ENCODE measurements at places on chromosomes 11 and 22.

DNA sequence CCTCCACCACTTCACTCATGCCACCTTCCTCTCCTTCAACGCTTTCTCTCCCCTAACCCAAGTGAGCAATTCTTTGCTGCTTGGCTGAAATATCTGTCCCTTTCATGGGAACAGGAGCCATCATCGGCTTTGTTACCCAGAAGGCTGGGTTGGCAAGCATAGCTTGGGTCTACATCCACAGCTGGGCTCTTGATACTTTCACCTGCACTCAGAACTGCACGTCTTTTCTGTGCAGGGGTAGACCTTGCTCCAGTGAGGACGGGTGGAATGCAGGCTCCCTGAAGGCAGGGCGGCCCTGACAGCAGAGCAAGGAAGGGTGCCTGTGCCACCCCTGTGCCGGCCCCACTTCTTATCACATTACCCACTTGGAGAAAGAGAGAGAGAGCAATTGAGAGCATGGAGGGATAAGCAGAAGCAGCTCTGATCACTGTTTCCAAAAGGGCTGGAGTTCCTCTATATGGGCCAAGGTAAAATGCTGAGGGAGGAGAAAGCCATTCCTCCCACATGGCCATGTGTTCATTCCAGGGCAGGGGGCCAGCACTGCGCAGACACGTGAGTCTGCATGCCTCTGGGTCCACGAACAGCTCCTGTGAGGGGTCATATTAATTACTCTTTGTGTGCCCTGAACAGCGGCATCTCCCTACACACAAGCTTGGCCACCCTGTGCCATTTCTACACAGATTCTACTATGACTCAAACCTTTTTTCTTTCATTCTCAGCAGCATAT is 181.8 kb downstream of the BUD13 start:
- DNase-seq = no peak

- no peak for DNase-seq
Observed at GRCh38 chr22:38203090-38203810, 1.5 kb downstream of the MAFF start.

GRCh38 chr22:28923826-28924732 is 40.7 kb downstream of the ZNRF3 start:
- DNase-seq = no peak

- no peak for DNase-seq
Observed at GRCh38 chr11:120241277-120241676, 1.3 kb downstream of the POU2F3 start.

DNA sequence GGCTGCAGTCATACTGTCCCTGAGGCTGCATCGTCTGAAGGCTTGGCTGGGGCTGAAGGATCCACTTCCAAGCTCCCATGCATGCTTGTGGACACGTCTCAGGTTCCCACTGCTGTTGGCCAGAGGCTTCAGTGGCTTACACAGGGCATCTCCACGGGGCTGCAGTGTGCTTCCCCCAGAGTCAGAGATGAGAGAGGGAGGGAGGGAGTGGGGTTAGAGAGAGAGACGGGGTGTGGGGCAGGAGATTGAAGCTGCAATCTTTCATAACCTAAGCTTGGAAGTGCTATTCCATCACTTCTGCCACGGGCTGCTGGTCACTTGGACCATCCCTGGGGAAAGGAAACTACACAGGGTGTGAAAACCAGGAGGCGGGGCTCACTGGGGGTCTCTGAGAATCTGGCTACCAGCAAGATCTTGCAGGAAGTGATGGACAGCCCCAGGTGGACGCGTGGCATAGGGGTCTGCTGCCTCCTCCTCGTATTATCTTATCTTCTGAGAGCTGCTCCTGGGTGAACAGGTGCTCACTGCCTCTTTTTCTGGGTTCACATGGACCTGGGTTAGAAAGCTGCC is 63.0 kb upstream of the MYEOV start:
- DNase-seq = no peak

DNA sequence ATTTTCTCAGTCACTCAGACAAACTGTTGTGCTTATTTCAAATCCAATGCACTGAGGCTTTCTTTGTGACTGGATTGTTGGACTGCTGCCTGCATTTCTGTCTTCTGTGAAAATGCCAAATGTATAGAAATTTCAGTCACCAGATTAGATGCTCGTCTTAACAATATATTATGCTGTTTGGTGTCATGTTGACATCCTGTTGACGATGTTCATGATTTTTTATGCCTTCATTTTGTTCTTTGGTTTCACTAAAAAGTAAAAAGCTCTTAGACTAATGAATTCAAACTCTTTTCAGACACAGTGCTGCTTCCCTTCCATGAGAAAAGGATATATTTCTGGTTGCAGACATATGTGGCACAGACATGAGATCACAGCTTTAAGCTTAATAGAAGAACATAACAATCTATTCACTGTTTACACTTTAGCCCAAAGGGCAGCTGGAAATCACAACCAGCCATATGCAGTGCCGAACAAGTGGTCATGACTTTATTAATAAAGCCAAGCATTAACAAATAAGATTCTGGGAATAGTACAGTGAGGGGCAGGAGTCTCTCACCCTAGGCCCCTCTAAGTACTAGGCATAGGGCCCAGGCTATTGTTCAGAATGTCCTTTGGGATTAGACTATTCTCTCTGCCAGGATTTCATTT is 9.4 kb upstream of the SOX6 start:
- DNase-seq = no peak

- no peak for DNase-seq
Observed at GRCh38 chr22:27474112-27474571, 327.4 kb downstream of the MN1 start.

GRCh38 chr11:70894566-70895365 is 357.6 kb downstream of the SHANK2 start:
- no peak for DNase-seq

DNA sequence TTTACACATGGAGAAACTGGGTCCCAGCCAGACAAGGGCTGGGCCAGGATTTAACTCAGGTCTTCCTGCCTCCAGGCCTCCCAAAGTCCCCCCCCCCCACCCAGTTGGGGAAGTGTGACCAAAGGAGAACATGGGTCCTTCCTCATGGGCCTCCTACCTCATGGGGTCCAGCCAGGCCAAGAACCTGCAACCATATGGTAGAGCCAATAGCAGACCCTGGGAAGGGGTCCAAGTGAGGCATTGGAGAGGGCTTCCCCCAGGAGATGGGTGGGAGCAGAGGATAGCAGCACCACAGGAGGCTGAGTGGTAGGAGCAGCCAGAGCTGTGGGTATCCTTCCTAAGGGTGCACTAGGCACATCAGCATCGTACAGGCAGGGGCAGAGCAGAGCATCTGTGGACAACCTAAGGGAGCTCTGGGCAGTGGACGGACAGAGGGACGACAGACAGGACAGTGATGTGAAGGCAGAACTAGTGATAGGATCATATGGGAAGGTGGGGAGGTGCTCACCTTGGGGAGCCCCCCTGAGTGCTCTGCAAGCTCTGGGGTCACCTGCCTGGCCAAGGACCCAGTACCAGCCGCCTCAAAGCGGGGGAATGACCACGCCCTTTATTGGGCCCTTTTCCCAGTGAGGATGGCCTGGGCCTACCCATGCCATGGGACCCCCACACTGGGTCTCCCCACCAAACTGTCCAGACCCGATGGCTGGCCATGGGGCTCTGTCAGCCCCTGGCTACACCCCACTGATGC is 4.5 kb downstream of the ARVCF start:
- no peak for DNase-seq

- DNase-seq = no peak
Observed at GRCh38 chr11:12803086-12803826, 129.0 kb downstream of the TEAD1 start.

DNA sequence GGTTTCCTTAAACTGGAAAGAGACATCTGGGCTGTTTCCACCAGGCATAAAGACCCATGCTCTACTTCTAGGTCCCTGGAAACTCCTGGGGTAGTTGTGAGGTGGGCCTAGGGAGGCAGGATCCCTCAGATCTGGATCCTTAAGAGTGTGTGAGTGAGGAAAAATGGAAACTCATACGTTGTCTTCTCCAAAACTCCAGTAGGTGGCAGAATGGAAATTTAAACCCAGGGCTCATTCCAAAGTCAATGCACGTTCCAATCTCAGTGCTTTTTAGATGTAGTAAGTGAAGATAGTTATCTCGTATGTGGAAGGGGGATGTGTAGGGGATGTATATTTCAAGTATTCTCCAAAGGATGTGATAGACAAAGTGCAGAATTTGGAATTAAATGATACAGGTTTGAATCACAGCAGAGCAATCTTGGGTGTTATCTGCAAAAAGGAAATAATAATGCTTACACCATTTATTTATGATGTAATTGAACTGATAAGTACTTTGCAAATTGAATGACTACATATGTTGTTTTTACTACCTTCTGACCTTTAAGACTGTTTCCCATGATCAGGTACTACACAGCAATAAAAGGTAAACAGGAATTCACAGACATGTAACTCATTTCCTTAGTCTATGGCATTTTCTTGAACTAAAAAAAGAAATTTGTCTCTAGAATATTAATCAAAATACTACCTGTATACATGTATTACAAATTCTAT is 13.1 kb upstream of the MMP1 start:
- no peak for DNase-seq

- no peak for DNase-seq
Observed at GRCh38 chr11:86388198-86388597, 13.5 kb downstream of the CCDC81 start.

DNA sequence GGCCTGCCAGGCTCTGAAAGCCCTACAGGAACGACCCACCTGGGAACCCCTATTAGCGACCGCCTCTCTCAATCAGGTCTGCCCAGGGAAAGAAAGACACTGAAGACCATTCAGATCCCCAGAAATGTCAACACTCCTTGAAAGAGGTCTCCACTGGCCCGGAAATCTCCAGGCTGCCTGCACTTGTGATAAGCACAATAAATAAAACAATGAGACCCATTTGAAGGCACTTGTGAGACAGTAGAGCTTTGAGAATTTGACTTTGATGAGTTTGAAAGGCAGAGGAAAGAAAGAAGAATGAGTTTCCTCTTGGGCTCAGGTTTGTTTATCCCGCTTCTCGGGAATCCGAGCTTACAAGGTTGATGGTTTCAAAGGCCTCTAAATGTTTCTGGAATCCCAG is 416.3 kb downstream of the BUD13 start:
- no peak for DNase-seq

DNA sequence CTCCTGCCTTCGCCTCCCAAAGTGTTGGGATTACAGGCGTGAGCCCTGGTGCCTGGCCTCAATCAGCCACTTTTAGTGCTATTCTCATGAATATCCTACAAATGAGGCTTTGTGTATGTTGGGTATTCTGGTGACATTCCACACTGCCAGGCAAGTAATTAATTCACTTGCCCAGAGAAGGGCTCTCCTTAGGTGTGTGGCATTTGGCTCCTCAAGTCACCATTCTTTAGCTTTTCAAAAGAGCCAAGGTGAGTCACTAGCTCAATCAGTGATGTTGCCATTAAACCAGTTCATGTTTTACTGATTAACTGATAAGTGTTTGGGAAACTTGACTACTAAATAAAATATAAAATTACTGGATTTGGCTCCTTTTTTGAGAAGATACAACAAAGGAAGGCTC is 52.2 kb downstream of the SLC25A17 start:
- DNase-seq = no peak

GRCh38 chr11:66723693-66724092 is 5.3 kb downstream of the SPTBN2 start:
- no peak for DNase-seq

GRCh38 chr11:14029440-14029839 is 66.9 kb downstream of the SPON1 start:
- no peak for DNase-seq

GRCh38 chr22:37173709-37174108 is 14.3 kb downstream of the C1QTNF6 start:
- no peak for DNase-seq

GRCh38 chr11:120898568-120898967 is 125.3 kb upstream of the TBCEL start:
- no peak for DNase-seq

DNA sequence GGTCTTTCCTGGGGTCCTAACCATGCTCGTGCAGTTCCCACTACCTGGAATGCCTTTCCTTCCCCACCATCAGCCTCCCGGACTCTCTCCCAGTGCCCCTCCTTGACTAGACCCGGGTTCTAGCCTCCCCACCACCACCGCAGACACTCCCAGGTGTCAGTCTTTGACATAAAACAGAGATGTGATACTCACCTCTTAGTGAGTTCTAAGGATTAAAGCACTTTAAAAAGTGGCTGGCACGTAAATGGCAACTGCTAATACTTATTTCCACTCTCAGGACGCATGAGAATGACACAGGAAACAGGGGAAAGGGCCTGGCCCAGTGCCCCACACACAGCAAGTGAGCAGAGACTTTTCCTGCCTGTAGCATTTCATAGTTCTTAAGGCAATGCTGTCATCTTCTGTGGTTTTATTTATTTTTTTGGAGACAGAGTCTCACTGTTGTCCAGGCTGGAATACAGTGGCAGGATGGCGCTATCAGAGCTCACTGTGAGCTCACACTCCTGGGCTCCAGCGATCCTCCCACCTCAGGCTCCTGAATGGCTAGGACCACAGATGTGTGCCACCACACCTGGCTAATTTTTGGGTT is 1.9 kb upstream of the SLC25A45 start:
- DNase-seq = no peak

DNA sequence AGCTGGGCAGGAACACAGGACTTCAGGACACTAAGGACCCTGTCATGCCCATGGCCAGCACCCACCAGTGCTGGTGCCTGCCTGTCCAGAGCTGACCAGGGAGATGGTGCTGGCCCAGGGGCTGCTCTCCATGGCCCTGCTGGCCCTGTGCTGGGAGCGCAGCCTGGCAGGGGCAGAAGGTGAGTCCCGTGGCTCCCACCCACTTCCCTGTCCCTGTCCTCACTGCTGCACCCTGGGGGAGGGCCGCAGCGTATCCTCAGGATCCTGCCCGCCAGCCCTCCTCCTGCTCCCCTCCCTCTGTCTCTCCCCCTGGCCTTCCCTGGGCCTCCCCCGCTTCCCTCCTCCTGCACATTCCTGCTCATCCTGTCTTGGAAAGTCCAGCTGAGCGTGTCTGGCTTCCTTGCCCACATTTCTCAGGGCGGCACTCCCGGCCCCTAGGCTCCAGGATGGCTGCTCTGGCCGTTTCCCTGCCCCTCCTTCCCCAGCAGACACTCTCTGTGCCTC is 8.7 kb downstream of the CSF2RB start:
- DNase-seq = no peak

- no peak for DNase-seq
Observed at GRCh38 chr22:39361496-39361895, 11.7 kb downstream of the SYNGR1 start.

DNA sequence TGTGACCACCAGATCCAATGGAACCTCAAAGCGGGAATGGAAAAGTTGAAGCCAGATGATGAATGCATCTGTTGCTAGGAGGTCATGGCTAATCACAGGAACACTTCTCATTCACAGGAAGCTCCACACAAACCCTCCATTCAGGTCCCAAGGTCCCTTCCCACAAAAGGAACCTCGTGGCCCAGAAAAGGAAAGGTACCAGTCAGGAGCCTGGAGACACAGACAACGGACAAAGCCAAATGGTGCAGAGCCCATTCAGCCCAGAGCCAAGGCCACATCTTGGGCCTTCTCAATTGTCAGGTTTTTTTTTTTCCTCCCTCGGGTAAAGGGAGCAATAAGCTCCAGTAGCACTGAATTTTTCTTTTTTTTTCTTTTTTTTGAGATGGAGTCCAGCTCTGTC is 87.0 kb downstream of the FAM168A start:
- no peak for DNase-seq

DNA sequence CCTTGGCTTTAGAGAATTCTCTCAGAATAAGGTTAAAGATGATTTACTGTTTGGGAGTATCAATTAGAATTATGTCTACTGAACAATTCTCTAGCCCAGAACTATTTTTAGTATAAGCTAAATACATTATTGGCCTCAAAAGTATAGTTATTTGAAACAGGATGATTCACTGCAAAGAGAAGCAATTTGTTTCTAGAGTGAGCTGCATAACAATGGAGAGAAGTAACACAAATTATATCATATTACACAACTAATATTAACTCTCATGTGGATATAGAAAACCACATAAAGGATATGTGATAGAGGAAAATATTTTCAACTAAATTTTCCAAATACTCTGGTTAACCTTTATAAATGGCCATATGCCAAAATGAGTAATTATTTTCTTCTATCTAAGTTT is 24.9 kb downstream of the PGM2L1 start:
- DNase-seq = no peak
